Vagina (tissue), 2 donors: ENCODE measurements at places on chromosomes 4 and X.

GRCh38 chrX:2507904-2508627 is 7.3 kb upstream of the DHRSX start:
- no peak for DNase-seq

DNA sequence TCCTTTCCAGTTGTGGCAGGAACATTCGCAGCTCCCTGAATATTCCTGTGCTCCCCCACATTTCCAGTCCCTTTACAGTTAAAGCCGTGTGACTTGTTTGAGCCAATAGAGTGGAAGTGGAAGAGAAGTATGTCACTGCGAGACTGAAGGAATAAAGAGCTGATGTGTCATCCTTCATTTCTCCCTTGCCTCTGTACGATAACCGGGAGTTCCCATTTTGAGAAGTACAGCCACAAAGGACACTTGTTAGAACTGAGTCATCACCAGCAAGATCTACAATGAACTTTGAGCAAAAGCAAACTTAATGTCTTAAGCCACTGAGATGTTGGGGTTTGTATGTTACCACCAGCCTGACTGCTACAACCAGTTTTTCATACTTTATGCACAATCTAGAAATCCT is 92.3 kb downstream of the SPRY1 start:
- DNase-seq: no peak

- DNase-seq: no peak
Measured at GRCh38 chr4:97238956-97239666, 904.2 kb downstream of the STPG2 start.

DNA sequence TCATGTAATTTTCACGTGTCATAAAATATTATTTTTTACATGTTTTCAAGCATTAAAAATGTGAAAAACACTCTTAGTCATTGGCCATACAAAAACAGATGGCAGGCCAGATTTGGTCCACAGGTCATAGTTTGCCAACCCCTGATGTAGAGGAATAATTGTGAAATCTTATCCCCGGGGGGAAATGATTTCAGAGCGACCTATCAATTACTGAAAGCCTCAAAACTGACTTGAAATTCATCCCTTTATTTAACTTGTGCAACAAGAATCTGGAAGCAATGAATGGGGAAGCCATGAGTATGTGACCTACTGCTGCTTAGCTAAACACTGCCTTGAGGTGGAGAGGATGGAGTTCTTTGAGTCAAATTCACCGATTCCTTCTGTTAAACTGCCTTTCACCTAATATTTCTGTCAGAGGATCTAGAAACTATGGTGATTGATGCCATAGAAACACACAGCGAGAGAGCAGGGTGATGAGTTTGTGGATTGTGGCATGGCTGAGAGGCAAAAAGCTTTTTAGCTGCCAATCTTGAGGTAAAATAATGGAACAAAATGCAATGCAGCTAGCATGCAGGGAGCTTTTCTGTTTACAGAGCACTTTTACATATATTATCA is 30.3 kb upstream of the BRS3 start:
- no peak for DNase-seq

- DNase-seq: no peak
Measured at GRCh38 chrX:123085311-123085940, 98.7 kb upstream of the GRIA3 start.

DNA sequence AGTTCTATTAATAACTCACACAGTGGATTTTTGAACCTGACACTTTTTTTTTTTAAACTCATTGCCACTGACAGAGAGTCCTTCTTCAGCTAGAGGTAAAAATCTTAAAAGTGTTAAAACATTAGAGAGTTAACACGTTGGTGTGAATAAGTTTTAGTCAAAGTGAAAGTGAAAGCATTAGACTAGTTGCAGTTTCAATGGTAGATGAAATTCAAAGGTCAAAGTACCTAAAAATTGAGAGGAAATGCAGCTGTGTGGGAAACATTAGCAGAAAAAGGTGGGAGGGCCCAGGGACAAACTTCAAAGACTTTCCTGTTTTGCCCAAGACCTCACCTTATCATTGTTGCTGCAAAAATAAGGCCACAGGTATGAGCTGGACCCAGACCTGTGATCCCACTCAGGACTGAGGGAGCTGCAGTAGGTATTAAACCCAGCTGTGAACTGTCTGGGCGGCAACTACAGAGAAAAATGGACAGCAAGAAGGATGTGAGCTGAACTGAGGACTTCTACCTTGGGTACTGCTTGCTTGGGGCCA is 17.6 kb upstream of the GABRA4 start:
- no peak for DNase-seq

DNA sequence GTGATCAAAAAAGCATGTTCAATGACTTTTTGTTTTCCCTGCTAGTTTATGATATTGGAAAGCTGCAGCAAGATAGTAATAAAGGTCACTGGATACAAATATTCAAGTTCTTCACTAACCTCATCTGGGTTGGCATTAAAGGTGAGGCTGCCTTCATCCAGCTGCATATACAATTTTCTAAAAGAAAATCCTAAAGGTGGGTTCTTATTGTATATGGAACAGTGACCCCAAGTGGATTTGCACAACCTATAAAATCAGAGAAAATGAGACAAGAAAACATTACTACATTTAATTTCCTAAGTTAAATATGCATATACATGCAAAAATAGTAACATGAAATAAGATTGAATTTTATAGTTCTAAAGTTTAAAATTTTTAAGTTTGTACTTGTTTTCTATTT is 23.9 kb downstream of the FBXO8 start:
- no peak for DNase-seq

GRCh38 chr4:126058596-126058995 is 743.8 kb downstream of the FAT4 start:
- DNase-seq: no peak

DNA sequence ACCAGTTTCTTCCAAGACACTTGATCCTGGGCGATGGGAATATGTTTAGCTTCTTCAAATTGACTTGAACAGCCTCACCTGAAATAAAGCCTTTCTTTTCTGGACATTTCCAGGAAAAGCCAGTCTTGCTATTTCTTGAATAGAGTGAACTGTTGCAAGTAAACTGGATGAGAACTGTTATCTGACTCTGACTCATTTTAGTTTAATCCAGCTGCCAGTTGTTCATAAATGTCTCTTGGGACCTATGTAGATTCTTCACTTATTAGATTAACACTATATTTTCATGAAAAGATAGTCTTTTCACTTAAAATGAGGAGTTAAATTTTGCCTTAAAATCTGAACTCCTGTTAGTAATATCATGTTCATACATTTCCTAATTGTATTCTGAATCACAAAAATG is 615.4 kb upstream of the GALNT7 start:
- no peak for DNase-seq

DNA sequence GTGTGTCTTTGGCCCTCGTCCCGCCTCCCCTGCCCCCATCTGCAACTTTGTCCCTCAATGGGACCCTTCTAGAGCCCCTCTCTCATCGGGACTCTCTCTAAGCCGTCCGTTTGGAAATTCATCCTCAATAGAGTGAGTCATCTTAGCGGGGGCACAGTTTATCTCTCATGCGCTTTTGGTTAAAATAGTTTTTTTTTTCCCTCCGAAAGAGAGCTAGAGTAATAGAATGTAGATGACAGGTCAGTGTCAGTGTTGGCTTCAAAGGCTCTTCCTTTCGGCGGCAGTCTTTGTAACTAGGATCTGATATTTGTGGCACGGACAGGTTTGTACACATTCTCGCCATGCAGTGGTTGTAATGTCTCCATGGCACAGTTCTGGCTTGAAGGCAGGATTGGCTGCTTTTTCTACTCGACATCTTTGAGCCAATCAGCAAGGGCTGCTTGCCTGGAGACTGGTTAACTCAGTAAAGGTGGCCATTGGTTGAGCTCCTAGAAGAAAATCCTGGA is 989 bp downstream of the N4BP2 start:
- DNase-seq: no peak

- DNase-seq: no peak
Measured at GRCh38 chrX:153395613-153396319, 5.4 kb downstream of the PNMA6E start.

- DNase-seq: no peak
Measured at GRCh38 chrX:6644411-6644810, 109.5 kb upstream of the VCX3A start.

DNA sequence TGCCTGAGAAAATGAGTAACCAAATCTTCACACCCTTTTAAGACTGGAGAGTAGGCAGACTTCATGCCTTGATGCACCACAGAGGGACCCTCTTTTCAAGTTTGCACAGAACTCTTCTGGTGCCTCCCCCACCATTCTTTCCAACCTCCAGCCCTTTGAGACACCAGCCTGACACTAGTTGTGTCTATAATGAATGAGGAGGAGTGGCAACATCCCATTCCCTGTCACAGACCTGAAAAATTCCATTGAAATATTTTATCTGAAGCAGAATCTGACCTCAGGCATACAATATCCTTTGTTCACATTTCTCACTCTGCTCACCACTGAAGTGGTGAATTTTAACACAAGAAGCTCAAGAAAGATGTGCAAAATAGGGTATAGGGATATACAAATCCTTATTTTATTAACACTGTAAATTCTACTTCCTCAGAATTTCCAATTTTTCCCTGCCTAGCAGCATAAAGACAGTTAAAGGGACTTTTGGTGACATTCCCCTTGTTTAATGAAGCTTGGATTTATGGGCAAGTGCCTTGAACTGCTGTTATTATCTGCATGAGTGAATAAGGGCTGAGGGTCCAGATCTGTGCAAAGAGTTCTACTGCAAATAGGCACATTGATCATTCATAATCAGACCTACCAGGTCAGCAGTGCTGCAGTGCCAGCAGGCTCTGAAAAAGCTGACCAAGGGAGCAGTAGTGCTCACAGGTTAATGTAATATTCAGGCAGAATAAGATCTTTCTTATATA is 149.9 kb upstream of the PAQR3 start:
- no peak for DNase-seq

DNA sequence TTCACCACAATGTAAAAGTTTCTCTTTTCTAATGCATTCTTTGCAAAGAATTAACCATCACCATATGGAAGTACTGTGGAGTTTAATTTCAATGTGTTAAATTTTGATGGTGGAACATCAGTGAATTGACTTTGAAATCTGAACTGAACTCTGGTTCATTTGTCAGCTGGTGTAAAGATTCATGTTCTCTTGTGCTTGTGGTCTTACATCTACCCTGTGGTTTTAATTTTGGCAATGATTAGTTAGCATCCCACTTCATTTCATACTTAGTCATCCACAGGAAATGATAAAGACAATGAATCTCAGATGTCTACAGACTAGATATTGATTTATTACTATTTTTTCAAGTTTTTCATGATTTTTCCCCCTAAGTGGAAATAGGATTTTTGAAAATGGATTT is 77.8 kb downstream of the GRID2 start:
- DNase-seq: no peak

- no peak for DNase-seq
Measured at GRCh38 chr4:70842761-70843435, 3.2 kb upstream of the GRSF1 start.

DNA sequence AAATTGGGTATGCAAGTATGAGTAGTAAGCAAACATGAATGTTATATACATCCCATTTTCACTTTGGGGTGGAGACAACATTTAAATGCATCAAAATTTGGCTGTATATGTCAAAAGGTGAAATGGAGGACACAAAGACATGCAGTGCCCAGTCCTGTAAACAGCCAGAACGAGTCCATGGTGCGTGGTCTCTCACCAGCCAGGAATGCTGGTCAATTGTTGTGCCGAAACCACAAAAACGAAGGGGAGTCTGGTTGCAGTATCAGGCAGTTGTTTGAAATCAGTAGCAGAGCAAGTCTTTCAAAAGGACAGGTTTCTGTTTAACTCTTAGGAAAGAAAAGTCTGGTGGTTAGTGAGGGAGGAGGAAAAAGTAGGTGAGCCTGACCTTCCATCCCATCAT is 22.3 kb upstream of the RNF150 start:
- no peak for DNase-seq

DNA sequence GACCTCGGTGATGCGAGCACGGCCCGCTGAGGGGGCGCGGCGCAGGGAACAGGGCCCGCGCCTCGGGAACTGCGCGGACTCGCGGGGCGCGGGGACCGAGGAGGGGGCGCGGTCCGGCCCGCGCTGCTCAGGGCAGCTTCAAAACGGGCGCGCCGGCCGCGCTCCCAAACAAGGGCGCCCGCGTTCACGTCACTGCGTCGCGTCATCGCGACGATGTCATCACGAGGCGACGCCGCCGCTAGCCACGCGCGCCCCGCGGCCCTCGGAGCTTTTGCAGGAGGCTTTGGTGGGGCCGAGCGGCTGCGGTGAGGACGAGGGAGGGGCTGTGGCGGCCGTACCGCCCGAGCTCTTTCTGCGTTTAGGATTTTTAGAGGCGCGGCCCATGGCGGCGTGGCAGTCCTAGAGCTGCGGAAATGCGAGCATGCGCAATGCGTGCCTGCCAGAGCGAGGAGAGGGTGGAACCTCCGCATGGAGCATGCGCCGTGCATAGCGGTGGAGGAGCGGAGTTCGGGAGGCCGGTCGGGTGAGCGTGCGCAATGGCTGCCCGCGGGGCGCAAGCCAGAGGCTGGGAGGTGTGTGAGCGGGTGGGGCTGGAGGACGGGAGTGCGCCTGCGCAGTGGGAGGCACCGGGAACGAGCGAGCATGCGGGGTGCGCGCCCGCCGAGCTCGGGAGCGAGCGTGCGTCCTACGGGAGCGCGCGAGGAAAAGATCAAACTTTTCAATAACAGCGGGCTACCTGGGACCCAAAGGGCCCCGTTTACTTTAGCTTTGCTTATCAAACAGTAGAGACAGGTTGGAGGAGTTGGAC is at the start of gene PPP2R3B:
TSS of gene PPP2R3B (minus strand) at position 140 of the 808 bp plus-strand sequence. CDS start 216 bp downstream, outside the sequence.
- DNase-seq: no peak

- DNase-seq: no peak
Measured at GRCh38 chrX:34332334-34332733, 200.2 kb upstream of the FAM47A start.

DNA sequence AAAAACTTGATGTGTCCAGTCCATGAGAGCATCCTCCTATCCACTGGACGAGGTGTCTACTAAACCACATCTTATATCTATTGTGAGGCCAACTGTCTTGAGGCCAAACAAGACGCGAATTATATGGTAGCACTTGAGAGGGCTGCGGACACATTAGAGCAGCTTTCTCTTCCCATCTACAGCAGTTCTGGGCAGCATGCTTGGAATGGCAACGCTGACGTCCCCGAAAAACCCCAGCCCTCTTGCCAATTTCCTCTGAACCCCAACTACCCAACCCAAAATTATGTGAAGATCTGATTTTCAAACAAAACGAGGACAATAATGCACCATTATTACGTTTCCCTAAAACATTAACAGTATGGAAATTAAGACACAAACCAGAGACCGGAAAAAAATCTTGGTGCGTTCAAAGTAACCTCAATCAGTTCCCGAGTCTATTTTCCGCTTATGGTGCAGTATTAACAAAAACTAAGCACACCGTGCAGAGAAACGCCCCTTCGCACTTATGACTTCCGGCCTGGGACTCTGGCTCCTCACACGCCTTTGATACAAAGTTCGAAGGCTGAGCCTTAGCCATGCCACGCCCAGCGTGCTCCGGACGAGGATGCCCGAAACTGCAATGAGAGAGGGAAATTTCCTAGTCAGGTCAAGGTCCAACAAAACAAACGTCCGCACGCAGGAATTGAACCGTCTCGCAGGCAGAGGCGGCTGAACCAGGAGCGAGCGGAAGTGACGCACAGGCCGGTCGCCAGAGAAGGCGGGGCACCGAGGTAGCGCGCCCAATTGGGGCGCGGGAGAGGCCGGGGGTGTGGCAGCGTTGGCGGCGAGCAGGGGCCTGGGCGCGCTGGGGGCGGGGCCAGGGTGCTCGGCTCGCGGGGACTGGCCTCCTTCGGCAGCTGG is 458 bp upstream of the AP1AR start:
- peak; percentile 98 for DNase-seq

- DNase-seq: no peak
Measured at GRCh38 chr4:16411501-16412085, 185.3 kb upstream of the TAPT1 start.
